Left forelimb (tissue), 1 donor: ENCODE measurements at places on chromosomes 3 and 15.

- DNase-seq = no peak
Observed at GRCh38 chr3:46865031-46865507, 1.8 kb upstream of the MYL3 start.

DNA sequence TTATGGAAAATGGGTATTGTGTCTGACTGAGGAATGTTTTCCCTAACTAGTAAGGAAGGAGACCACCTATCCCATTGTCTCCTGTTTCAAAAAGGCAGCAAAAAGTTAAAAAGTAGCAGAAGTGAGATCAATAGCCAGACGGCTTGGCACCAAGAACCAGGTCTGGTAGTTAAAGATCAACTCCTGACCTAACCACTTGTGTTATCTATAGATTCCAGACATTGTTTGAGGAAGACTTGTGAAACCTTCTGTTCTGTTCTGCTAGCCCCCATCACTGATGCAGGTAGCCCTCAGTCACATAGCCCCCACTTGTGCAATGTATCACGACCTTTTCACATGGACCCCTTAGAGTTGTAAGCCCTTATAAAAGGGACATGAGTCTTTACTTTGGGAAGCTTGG is 46.3 kb upstream of the C2CD4B start:
- DNase-seq = no peak

- no peak for DNase-seq
Observed at GRCh38 chr3:127114337-127115070, 78.4 kb upstream of the PRR23E start.

GRCh38 chr3:179256813-179257212 is 5.9 kb upstream of the KCNMB3 start:
- DNase-seq = no peak

DNA sequence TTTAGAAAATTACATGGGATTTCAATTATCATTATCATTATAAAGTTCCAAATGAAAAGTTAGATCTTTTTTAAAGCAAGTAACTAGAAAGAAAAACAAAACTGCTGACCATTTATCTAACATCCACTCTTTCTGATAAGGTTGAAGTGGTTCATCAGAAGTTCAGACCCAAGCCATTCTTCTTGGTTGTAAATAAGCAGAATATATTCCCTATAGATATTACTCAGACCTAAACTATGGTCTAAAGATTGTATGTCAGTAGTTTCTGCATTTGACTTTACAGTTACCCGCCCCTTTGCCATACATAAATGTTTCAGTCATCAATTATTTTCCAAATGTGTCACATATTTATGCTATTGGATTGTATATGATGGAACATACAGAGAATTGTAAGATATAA is 136.7 kb downstream of the PLOD2 start:
- DNase-seq = no peak

- no peak for DNase-seq
Observed at GRCh38 chr3:180657094-180657493, 22.2 kb downstream of the CCDC39 start.

DNA sequence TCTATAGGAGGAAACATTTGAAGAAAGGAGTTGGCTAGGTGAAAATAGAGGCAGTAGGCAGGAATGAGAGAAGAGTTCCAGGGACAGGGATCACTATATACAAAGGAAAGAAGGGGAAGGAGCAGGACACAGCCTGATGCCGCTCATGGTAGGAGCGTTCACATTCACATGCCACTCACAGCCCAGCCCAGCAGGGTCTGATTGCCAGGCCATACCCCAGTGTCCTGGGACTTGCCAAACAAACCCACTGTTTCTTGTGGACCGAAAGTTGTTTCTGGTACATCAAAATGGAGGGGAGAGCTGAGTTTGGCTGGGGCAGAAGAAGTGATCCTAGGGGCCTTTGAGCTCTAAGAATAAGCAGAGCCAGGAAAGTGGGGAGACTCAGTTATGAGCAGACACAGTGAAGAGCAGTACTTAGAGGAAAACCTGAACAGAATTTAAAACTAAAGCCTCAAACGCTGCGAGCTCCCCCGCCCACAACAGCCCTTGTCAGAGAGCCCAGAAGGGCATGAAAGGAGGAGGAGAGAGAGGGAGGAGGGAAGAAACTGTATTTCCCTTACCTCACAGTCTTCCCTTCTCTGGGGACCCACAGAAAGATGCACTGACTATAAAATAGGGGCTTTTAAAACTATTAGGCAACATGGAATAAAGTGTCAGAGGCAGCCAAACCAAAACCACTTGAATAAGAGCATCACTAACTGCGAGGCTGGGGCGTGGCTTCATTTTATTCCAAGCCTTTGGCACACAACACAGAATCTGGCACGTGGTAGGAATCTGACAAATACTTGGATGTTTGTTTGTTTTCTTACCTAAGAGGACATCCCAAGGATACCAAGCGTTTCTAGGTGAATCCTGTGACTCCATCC is 129.0 kb downstream of the RPL22L1 start:
- no peak for DNase-seq

GRCh38 chr3:54064486-54064885 is 57.9 kb upstream of the CACNA2D3 start:
- DNase-seq = no peak
